Activated CD4-positive, alpha-beta T cell treated with anti-CD3 and anti-CD28 coated beads, Interleukin-2, amount 10 ng/mL, durations not matched to agents 24 days and 14 days (primary cell): ENCODE measurements at places on chromosomes 11 and 22.

GRCh38 chr11:48170241-48171233, 46.1 kb upstream of the OR4B1 start:
- peaks cover 32% of the 10 kb centered on the region for H3K4me1 ChIP-seq
- peaks cover 27% of the 10 kb centered on the region for H3K36me3 ChIP-seq
- no peak overlapping the region for H3K4me3 ChIP-seq
- H3K27me3 ChIP-seq: no peaks in the 10 kb centered on the region

- no peak overlapping the region for H3K27ac ChIP-seq
- H3K27me3 ChIP-seq: peaks cover 3% of the 10 kb centered on the region
- DNase-seq: no peak
- no peak overlapping the region for H3K4me3 ChIP-seq
- peaks cover 8% of the 10 kb centered on the region for H3K4me1 ChIP-seq
Observed at GRCh38 chr11:126816645-126817044, 183.9 kb downstream of the KIRREL3 start.

GRCh38 chr22:44211946-44212930, 31.5 kb downstream of the PARVG start:
- H3K27me3 ChIP-seq: no peaks in the 10 kb centered on the region
- peaks cover 3% of the 10 kb centered on the region for H3K4me1 ChIP-seq
- H3K27ac ChIP-seq: no peak overlapping the region
- peaks cover 7% of the 10 kb centered on the region for H3K36me3 ChIP-seq
- no peak overlapping the region for H3K4me3 ChIP-seq

DNA sequence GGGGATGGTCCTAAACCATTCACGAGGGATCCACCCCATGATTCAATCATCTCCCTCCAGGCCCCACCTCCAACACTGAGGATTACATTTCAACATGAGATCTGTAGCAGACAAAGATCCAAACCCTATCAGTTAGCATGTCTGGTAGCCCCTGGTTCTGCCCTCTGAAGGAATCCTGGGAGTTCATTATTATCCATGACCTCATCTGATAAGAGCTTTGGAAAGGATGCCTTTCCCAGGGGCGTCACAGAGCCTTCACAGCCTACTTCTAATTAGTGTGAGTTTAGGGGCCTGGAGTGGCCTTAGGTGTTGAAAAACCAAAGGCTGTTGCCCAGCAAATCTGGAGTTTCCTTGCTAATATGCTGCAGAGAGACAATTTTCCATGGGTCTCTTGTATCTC, 8.6 kb upstream of the EIF3M start:
- peaks cover 5% of the 10 kb centered on the region for H3K4me1 ChIP-seq
- no peak overlapping the region for H3K4me3 ChIP-seq
- no peak overlapping the region for H3K27ac ChIP-seq
- H3K27me3 ChIP-seq: peaks cover 2% of the 10 kb centered on the region

GRCh38 chr11:31236143-31236542, 133.4 kb downstream of the DCDC1 start:
- H3K27me3 ChIP-seq: peaks cover 3% of the 10 kb centered on the region
- no peak overlapping the region for H3K4me3 ChIP-seq
- no peaks in the 10 kb centered on the region for H3K36me3 ChIP-seq
- no peaks in the 10 kb centered on the region for H3K4me1 ChIP-seq

DNA sequence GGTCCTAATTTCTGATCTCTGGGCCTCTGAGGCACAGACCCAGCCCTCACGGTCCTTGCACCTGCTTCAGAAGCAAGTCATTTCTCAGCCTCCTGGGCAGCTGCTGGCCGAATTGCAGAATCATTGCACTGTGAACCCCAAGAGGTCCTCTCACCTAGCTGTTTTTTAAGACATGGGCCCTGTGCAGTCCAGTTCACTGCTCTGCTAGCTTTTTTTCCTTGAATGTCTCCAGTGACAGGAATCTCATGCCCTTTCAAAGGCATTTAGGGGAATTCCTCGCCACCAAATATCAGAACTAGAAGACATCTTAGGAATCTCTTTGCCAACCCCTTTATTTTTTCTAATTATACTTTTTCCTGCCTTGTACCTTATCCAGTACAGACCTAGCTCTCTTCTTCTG, 35.6 kb upstream of the TP53I11 start:
- H3K4me3 ChIP-seq: no peak overlapping the region
- no peak overlapping the region for H3K27ac ChIP-seq
- no peaks in the 10 kb centered on the region for H3K36me3 ChIP-seq
- H3K27me3 ChIP-seq: peaks cover 2% of the 10 kb centered on the region
- DNase-seq: no peak

- H3K4me1 ChIP-seq: no peaks in the 10 kb centered on the region
- H3K36me3 ChIP-seq: no peaks in the 10 kb centered on the region
- H3K27me3 ChIP-seq: peaks cover 1% of the 10 kb centered on the region
- H3K4me3 ChIP-seq: no peak overlapping the region
Observed at GRCh38 chr11:94800414-94800813, 32.3 kb downstream of the AMOTL1 start.

- peaks cover 17% of the 10 kb centered on the region for H3K27me3 ChIP-seq
- H3K36me3 ChIP-seq: no peaks in the 10 kb centered on the region
- peaks cover 2% of the 10 kb centered on the region for H3K4me1 ChIP-seq
- no peak overlapping the region for H3K27ac ChIP-seq
- H3K4me3 ChIP-seq: no peak overlapping the region
Observed at GRCh38 chr22:35905894-35906293, 122.7 kb downstream of the RBFOX2 start.

DNA sequence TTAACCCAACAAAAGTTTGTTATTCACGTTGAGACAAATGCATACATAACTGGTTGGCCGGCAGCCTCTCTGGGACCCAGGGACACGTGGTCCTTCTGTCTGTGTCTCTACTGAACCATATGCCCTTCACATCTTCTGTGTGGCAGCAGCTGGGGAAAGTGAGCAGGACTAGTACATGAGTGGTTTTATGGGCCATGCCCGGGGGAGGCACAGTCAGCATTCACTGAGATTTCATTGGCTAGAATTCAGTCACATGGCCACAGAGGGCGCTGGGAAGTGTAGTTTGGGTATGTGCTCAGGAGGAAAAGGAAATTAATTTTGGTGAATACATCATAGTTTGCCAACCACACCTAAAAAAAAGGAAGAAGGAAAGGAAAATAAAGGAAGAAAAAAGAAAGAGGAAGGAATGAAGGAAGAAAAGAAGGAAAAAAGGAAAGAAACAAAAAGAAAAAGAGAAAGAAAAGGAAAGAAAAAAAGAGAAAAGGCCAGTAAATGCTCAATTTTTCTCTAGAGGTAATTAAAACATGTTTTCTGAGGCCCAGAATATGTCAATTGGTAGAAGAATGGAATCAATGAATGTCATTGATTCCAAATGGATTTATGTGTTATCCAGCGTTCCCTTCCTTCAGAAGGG, 55.9 kb upstream of the KIRREL3 start:
- no peaks in the 10 kb centered on the region for H3K4me1 ChIP-seq
- H3K27ac ChIP-seq: no peak overlapping the region
- no peak overlapping the region for H3K4me3 ChIP-seq
- H3K36me3 ChIP-seq: no peaks in the 10 kb centered on the region
- DNase-seq: no peak
- no peaks in the 10 kb centered on the region for H3K27me3 ChIP-seq

DNA sequence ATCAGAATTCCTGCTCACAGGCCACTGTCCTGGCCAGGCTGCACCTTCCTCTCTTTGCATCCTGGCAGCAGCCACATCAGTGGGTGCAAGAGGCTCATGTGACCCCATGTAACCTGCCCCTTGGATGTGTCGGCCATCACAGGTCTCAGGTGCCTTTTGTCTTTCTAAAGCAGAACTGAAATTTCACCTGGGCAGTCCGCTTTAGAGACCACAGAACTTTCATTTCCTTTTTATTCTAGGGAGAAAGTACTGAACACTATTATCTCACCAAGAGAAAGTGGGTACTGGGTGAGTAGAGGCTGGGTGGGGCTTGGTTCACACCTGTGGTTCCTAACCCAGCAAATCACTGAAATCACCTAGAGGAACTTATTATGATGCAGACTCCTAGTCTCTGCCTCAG, 51.7 kb upstream of the NUP160 start:
- H3K27me3 ChIP-seq: peaks cover 10% of the 10 kb centered on the region
- DNase-seq: no peak
- no peak overlapping the region for H3K4me3 ChIP-seq
- no peak overlapping the region for H3K27ac ChIP-seq

DNA sequence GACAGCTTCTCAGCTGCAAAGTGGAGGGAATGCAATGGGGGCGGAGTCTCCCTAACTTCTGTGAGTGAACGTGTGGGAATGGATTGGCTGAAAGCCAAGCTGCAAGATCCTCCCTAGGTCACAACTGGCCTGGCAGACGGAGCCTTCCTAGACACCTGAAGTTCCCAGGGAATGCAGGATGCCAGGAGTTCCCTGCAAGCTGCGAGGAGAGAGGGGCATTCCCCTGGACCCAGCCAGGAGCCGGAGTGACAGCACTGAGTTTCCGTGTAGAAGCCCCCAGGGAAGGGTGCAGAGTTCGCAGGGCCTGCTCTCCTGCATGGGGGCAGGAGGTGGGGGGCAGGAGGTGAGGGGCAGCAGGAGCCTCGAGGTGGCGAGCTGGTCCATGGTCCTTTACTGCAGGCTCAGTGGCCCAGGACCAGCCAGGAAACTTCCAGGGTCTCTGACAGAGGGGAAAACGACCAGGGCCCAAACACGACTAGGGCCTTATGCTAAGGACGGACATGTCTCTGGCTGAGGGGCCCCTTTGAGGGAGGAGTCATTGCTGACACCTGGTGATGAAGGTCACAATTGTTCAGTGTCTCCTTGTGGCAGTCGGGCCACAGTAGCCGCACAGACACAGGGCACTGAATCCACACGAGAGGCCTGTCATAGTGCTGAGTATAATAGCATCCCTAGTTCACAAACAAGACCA, 141.4 kb downstream of the FBXO7 start:
- no peak for DNase-seq
- no peaks in the 10 kb centered on the region for H3K4me1 ChIP-seq
- no peak overlapping the region for H3K4me3 ChIP-seq
- no peak overlapping the region for H3K27ac ChIP-seq
- H3K27me3 ChIP-seq: no peaks in the 10 kb centered on the region

GRCh38 chr11:1655168-1656060, 25.8 kb downstream of the KRTAP5-5 start:
- H3K27me3 ChIP-seq: peaks cover 22% of the 10 kb centered on the region
- H3K27ac ChIP-seq: no peak overlapping the region
- no peak for DNase-seq
- H3K4me3 ChIP-seq: no peak overlapping the region
- no peaks in the 10 kb centered on the region for H3K4me1 ChIP-seq

DNA sequence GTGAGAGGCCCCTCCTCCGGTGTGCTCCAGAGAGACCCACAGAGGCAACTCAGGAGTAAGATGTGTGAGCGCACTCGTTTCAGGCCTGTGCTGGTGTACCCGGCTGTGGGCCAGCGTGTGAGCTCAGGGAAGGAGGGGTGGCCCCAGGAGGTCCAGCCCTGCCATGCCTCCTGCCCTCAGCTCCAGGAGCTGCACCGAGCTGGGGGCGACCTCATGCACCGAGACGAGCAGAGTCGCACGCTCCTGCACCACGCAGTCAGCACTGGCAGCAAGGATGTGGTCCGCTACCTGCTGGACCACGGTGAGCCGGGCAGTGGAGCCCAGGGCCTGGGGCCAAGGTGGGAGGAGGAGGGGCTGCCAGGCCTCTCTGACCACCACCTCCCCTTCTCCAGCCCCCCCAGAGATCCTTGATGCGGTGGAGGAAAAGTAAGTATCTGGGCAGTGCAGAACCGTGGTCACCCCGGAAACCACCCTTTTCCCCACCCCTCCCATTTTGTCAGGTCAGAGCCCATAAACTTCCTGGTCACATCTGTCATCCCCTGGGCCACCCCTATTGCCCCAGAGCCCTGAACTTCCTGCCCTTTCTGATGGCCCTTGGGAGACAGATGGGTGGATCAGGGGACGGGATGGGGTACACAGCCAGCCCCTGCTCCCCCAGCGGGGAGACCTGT, 2.5 kb upstream of the MDK start:
- H3K36me3 ChIP-seq: peaks cover 37% of the 10 kb centered on the region
- H3K27me3 ChIP-seq: peaks cover 8% of the 10 kb centered on the region
- no peak for DNase-seq
- H3K4me3 ChIP-seq: no peak overlapping the region

GRCh38 chr22:17476838-17477237, 86.5 kb upstream of the SLC25A18 start:
- no peak overlapping the region for H3K4me3 ChIP-seq
- H3K27me3 ChIP-seq: peaks cover 36% of the 10 kb centered on the region
- no peak overlapping the region for H3K27ac ChIP-seq
- DNase-seq: no peak

DNA sequence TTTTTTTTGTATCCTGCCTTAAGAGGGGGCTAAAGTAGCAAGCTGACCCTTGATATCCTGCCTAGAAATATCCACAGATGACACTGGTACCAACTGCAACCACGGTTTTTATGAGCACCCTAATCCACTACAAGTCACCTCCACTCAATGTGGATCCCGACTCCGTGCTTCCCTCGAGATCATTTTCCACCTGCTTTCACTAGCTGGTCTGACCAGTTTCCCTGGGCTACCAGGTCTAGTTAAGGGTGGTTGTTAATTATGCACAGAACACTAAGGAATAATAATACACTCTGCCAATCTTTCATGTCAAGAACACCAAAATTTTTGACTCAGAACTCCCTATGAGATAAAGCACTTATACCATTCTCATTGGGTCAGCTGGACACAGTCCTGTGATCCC, 82.3 kb downstream of the ABTB2 start:
- H3K27ac ChIP-seq: no peak overlapping the region
- peaks cover 4% of the 10 kb centered on the region for H3K4me1 ChIP-seq
- no peak for DNase-seq
- H3K36me3 ChIP-seq: no peaks in the 10 kb centered on the region

GRCh38 chr11:44804449-44805437, 78.0 kb downstream of the TSPAN18 start:
- H3K36me3 ChIP-seq: no peaks in the 10 kb centered on the region
- DNase-seq: no peak
- peaks cover 7% of the 10 kb centered on the region for H3K27me3 ChIP-seq
- H3K27ac ChIP-seq: no peak overlapping the region
- H3K4me1 ChIP-seq: no peaks in the 10 kb centered on the region
- no peak overlapping the region for H3K4me3 ChIP-seq

- no peak for DNase-seq
- peaks cover 83% of the 10 kb centered on the region for H3K36me3 ChIP-seq
- H3K4me1 ChIP-seq: peaks cover 23% of the 10 kb centered on the region
- no peak overlapping the region for H3K4me3 ChIP-seq
- H3K27me3 ChIP-seq: no peaks in the 10 kb centered on the region
Observed at GRCh38 chr11:48125866-48126265, 90.7 kb upstream of the OR4B1 start.

- no peaks in the 10 kb centered on the region for H3K36me3 ChIP-seq
- H3K4me1 ChIP-seq: no peaks in the 10 kb centered on the region
- DNase-seq: no peak
Observed at GRCh38 chr11:97290464-97291041, 900.7 kb downstream of the JRKL start.

- H3K4me3 ChIP-seq: no peak overlapping the region
- DNase-seq: no peak
- no peaks in the 10 kb centered on the region for H3K4me1 ChIP-seq
- H3K27me3 ChIP-seq: peaks cover 3% of the 10 kb centered on the region
- H3K36me3 ChIP-seq: no peaks in the 10 kb centered on the region
Observed at GRCh38 chr11:94576306-94576705, 9.1 kb downstream of the PIWIL4 start.
